Stimulated activated CD4-positive, alpha-beta T cell treated with anti-CD3 and anti-CD28 coated beads, Interleukin-1b, Interleukin-23, amount 100 ng/mL, for 1 hour (primary cell): ENCODE measurements at places on chromosomes 16 and 17.

- peak; percentile 54 for DNase-seq
Measured at GRCh38 chr17:68200689-68201417, 47.0 kb upstream of the AMZ2 start.

GRCh38 chr17:76643553-76644148, at the start of gene ST6GALNAC1:
TSS of gene ST6GALNAC1 (minus strand) at chr17:76643757. CDS start at chr17:76643638, 119 bp downstream.
- no peak for DNase-seq

- no peak for DNase-seq
Measured at GRCh38 chr16:22239131-22239805, 33.2 kb downstream of the EEF2K start.

DNA sequence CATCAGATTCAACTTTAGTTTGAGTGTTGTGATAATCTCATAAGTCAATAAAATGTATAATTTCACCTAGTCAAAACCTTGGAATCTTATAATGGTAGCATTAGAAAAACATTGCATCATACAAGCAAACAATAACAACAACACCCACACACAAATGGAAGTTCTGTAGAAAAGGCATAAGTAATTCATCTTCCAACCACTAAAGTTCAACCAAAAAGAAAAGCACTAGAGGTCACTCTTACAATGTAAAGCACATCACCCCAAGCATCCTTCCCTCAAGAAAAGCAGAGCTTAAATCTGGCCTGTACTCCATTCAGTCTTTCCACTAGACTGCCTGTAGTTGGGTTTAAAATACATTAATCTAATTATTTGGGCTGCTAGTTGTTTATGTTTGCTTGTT, 1.8 kb downstream of the CNTNAP4 start:
- no peak for DNase-seq

DNA sequence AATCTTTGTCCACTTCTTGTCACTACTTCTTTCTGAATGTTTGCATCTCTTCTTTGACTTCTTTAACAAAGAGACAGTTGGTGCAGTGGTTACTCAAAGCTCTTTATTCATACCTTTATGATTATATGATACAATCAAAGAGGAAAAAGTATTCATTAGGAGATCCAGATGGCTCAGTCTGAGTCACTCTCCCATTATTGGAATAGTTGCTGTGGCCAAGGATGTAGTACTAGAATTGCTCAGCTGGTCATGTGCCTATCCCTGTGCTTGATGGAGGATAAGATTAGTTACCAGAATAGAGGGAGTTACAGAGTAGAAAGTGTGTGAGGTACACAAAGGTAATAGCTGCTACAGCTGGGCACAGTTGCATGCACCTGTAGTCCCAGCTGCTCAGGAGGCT, 18.3 kb downstream of the BCAS3 start:
- DNase-seq, result no peak

GRCh38 chr16:48608871-48609651, 919 bp downstream of the N4BP1 start:
- no peak for DNase-seq

DNA sequence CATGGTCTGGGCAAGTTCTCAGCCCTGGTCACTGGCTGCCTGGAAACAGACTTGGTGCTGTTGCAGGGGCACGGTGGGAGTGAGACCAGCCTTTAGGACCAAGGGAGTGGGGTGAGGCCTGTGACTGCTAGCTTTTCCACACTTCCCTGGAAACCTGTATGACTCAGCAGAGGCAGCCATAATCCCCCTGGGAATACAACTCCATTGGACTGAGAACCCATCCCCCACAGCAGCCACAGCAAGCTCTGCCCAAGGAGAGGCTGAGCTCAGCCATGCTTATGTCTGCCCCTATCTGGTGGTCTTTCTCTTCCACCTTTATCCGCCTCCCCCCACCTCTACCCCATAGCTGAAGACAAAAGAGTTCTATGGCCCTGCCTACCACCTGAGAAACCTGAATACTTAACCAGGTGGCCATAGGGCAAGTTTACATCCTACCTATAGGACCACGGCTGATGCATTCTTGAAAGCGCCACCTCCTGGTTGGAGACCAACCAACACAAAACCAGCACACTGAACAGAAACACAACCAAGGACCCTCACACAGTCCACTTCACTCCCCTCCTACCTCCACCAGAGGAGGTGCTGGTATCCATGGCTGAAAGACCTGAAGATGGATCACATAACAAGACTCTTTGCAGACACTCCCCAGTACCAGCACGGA, 816.2 kb upstream of the SOX9 start:
- DNase-seq, result no peak

GRCh38 chr17:60941028-60941427, 263.4 kb downstream of the BCAS3 start:
- DNase-seq, result no peak

DNA sequence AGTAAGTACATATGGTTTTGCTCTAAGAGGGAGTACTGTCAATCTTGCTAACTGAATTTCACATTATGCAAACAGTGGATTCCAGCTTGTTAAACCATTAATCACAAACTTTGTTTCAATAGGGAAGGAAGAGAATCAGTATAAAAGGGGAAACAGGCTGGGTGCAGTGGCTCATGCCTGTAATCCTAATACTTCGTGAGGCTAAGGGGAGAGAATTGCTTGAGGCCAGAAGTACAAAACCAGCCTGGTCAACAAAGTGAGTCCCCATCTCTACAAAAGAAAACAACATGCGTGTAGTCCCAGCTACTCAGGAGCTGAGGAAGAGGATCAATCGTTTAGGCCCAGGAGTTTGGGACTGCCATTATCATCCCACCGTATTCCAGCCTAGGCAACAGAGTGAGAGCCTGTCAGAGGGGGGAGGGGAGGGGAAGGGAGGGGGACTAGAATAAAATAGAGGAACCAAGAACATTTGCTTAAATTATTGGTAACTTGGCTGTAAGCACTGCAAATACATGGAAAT, 65.7 kb downstream of the FBXL20 start:
- no peak for DNase-seq

GRCh38 chr17:10171122-10171571, 27.3 kb downstream of the GAS7 start:
- no peak for DNase-seq

- DNase-seq, result no peak
Measured at GRCh38 chr16:57144027-57144426, 41.8 kb downstream of the PSME3IP1 start.

DNA sequence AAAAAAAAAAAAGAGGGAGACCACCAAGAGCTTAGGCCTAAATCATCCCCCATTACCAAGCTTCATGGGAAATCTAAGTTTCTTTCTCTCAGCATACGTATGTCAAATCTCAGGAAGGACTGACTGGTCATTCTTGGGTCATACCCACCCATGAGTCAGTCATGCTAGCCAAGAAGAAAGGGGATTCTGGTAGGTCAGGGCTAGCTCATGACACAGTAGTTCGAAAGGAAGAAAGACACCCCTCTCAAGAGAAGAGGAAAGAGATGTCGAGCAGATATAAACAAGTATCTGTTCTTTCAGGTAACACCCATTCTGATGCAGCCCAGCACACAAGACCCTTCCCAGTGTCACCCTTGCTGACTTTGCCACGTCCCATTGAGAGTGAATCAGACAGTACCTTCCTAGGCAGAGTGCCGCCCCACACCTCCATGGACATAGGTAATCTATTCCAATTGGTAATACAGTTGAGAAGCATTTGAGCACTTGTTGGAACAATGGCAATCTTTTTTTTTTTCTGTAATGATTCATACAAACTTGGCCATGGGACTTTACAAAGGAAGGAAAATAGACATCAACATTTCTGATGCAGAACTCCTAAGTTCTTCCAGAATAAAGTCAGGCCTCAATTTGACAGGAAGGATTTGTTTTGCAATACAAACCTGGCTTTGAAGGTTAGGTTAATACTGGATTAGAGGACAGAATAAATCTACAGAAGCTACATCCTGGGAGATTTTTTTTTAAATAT, 38.2 kb downstream of the COPRS start:
- no peak for DNase-seq

GRCh38 chr17:68378268-68379176, 78.8 kb downstream of the WIPI1 start:
- no peak for DNase-seq

DNA sequence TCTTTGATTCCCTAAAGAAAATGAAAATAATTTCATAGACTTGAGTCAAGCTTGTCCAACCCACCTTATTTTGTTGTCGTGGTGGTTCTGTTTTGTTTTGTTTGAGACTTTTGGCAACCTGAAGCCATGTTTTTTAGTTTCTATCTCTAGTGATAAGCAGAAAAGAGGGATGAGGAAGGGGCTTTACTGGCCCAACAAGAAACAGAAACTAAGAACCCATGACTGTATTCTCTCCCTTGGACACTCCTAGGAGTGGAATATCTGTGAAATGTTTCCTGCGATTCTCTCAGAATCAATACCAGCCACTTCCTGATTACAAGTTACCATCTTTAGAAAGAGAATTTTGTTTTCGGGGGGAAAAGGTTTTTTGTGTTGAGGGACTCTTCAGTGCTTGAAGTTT, 207.5 kb downstream of the PRKCA start:
- DNase-seq, result no peak

- DNase-seq, result peak; percentile 76
Measured at GRCh38 chr16:3152277-3152990, 17.6 kb downstream of the ZNF213 start.

- no peak for DNase-seq
Measured at GRCh38 chr17:31825961-31826691, 32.9 kb downstream of the COPRS start.

- no peak for DNase-seq
Measured at GRCh38 chr16:55510185-55510805, 1.4 kb downstream of the LPCAT2 start.

GRCh38 chr16:16016388-16016964, 67.1 kb downstream of the ABCC1 start:
- no peak for DNase-seq

DNA sequence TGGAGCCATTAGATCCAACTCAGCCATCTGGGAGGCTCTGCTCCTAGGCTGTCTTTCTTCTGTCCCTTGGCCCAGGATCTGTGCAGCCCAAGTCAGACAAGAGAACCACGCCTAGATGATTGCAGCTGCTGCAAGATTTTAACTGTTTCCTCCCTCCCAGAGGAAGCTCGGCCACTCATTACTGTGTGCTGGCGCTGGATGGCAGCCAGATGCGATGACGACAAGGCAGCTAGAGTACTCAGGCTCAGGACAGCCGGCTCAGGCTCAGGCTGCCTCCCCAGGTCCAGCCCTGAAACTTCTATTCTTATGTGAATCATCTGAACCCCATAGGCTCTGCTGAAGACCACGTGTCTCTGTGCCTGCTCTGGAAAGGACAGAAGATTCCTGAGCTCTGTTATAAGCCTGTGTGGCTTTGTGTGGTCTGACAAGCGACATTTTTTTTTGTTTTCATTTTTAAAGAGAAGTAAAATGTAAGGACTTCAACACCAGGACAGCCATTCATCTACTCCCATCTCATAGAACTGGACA, 32.1 kb upstream of the FBXW10B start:
- DNase-seq, result no peak

GRCh38 chr16:8355675-8356074, 234.6 kb downstream of the TMEM114 start:
- DNase-seq, result no peak

- DNase-seq, result no peak
Measured at GRCh38 chr17:83203073-83203471, 123.7 kb downstream of the METRNL start.

GRCh38 chr16:89722392-89723278, 1.3 kb downstream of the ZNF276 start:
- no peak for DNase-seq

DNA sequence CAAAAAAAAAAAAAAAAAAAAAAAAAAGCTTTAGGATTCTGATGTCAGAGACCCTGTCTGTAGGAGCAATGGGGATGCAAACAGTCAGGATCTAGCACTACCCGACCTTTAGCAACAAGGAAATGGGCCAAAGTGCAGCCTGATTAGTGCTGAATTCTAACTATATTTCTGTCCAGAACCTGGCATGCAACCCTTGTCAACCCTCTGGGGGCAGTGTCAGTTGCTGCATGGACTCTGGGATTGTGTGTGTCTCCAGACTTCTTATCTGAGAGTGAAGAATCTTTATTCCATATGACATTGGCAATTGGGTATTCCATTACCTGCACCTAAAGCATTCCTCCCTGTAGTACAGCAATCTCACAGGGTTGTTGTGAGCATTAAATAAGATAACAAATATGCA, 120.3 kb upstream of the CRHR1 start:
- no peak for DNase-seq

GRCh38 chr17:12744298-12744697, 45.0 kb upstream of the ARHGAP44 start:
- DNase-seq, result no peak

GRCh38 chr16:63129411-63130125, 1093.3 kb upstream of the CDH8 start:
- no peak for DNase-seq

- DNase-seq, result no peak
Measured at GRCh38 chr17:43524945-43525575, 21.1 kb downstream of the ETV4 start.

DNA sequence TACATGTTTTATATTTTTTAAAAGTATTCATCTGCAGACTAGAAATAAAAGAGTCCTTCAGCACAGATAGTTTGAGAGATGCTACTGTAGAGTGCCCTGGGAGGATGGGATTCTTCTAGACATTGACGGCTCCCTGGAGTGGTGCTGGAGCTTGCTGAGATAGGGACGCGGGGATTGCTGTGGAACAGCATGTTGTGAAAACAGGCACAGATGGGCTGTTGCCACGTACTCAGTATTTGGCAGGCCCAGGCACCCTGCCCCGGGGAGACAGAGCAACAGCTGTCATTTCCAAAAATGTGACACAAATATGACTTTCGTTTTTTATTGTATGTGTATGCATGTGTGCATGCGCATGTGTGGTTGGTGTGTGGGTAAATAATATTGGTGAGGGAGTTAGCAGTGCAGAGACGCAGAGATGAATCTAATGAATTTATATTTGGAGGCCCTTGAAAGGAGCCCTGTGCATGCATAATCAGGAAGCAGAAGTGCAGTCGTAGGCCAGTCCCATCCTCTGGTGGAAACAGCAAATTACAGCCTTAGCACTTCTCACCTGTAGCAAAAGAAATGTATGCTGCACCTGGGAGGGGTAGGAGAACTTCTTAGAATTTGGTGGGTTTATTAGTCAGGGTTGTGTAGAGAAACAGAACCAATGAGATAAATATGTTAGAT, 6.2 kb upstream of the ABCA8 start:
- no peak for DNase-seq

- no peak for DNase-seq
Measured at GRCh38 chr16:84054271-84054670, 11.7 kb upstream of the SLC38A8 start.
